ENCODE measurements at places on chromosomes 5 and 9.
A peak's percentile ranks its signal among the peaks of the same experiment; 100 is the strongest.

DNA sequence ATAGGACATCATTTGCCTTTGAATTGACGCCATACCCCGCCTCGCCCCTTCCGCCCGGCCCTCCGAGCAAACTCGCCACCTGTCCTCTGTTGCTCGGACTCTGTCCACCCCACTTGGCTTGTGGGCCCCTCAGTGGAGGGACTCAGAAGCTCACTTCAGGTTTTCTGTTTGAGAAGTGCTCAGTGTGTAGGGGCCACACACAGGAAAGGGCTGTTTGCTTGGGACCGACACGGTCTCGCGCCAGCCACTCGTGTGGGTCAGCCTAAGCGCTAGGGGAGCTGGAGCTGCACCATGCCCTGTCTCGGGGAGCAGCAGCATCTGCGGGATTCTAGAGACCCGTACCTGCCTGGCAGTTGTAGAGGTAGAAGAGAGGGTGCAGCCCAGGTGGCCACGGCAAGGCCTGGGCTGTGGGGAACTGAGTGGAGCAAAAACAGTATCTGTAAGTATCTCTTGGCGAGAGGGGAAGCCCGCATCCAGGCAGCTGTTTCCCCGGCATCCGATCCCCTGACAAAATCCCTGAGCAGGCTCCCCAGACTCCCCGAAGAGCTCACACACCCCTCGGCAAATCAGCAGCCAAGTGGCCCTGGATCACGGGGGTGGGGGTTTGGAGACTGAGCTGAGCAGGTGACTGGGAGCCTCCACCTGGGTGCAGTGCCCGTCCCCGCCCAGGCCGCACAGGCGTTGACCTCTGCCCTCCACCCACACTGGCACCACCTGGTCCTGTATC is 52.2 kb downstream of the COL5A1 start:
- DNase-seq: no peak

DNA sequence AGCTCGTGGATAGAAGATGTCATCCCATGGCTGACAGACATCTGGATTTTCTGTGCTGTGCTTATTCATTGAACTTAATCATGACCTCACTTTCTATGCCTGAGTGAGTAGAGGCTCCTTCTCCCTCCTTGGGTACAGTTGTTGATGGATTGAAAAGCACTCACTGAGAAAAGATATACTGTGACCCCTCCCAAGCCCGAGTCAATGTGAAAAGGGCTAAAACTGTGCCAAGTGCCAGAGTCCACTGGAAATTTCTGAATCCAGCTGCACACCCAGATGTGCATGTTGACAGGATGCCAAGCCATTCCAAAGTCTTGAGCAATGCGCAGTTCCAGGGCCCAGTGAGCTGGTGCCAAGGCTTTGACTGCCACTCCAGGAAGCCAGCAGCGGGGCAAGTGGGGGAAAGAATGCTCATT is 473.0 kb downstream of the NTRK2 start:
- DNase-seq: no peak

- DNase-seq: no peak
Measured at GRCh38 chr5:113035096-113035495, 58.5 kb downstream of the DCP2 start.

GRCh38 chr9:81729135-81729534 is 39.8 kb upstream of the TLE1 start:
- DNase-seq: no peak

DNA sequence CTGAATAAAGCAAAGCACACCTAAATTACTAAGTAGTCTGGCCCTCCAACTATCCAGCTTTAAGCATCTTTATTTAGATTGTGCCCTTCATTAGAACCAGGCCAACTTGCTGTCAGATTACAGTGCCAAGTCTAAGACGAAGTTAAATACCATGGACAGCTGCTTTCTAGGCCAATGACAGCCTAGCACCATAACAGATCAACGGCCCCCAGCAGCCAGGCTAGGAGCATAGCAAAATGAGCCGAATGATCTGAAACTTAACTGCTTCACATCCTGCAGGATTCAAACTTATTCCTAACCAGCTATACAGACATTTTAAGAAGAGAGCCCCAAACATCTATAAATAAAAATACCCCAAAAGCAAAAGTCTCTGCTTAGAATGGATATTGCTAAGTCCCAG is 6.8 kb downstream of the SLC24A2 start:
- peak; percentile 50 for DNase-seq

DNA sequence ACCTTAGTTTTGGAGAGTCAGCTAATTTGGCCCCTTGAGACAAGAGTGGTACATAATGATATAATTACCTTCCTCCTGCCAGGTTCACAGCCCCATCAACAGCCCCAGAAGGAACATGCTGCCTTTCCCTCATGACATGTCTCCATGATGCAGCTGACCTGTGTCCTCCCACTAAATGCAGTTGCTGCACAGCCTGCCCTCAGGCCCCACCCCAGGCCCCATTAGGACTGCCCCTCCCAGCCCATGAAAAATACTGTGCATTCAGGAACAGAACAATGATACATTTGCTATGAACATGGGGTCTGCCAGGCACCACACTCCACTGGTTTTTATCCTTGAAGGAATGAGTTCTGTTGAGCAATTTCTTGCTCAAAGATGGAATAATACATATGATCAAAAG is 176.4 kb downstream of the C5orf15 start:
- no peak for DNase-seq

GRCh38 chr5:4330327-4330726 is 734.7 kb downstream of the IRX1 start:
- no peak for DNase-seq

DNA sequence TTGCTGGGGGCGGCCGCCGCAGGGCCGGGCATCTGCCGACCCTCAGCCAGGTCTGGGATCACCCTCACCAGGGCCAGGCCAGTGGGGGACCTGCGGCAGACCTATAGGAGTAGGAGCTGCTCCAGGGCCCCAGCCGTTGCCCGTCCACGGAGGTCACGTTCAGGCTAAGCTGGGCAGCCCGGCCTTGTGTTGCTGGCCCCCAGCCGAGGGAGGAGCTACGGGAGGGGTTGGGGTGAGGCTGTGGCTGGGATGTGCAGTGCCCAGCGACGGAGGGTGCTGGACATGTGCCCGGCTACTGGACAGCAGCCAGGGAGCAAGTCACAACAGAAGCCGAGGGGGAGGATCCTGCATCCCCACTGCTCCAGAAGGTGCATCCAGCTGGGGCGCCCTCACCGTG is 39.6 kb upstream of the SLC6A19 start:
- DNase-seq: no peak

DNA sequence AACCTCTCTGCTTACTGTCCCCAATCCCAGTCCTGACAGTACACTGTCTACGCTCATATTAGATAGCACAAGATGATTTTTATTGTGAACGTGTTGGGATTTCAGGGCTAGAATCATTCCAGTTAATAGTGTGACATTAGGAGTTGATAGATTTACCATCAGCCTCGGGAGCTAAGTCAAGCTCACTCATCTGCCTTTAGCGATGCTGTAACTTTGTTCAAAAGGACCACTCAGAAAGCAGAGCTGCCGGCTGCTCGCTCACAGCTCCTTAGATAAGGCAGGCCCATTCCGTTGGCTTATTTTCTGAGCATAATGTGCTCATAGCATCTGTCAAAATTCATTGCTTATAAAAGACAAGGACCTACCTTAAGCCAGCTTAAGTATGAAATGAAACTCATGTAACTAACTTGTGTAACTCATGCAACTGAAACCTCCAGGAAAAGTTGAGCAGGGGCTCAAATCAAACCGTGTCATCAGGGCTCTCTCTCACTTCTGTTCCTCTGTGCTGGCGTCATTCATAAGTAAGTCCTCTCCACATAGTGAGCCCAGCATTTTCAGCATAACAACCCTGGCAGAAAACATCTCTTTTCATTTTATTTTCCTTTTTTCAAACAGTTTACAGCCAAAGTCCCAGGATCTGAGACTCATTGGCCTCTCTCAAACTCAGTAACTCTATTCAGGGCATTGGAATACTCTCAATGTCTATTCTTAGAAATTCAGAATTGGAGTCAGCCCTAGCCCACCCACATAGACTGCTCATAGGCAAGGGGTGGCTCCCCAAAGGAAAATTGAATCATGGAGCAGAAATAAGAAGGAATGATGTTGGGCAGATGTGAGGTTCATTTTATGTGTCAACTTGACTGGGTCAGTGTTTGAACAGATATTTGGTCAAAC is 208.8 kb downstream of the MAN2A1 start:
- DNase-seq: no peak

DNA sequence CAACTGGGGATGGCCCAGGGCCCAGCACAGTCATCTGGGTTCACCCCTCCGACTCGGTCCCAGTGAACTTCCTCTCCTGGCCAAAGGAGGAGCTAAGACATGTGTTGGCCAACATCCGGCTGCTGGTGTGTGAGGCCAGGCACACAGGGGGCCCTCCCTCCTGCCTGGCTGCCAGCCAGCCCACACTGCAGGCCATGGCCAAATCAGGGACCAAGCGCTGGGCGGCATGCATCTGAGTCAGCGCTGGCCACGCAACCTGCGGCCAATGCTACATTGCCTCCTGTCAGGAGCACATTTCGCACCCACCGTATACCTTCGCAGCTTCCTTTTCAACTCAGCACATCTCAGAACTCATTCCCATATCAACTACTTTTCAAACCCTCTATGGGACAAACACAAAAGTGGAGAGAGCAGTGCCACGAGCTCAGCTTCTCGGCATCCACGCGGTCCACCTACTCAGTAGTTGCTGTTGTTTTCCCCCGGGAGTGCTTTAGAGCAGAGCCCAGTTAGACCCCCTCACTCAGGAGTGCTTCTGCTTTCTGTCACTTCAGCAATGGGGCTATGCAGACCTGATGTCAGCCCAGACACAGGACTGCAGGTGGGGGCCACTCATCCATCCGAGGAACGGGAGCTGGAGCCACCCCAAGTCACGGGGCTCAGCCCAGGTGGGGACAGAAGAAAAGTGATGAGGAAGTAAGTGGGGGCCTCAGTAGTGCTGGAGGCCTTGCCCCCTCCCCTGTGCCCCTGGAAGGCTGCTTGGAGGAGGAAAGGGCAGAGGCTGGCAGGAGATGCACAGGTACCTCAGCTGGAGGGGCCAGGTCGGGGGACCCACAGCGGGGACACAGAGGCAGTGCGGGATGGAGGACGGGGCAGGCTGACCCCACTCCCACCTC is 13.9 kb downstream of the NINJ1 start:
- DNase-seq: peak; percentile 65

GRCh38 chr5:68196876-68197275 is 18.7 kb upstream of the PIK3R1 start:
- DNase-seq: no peak

GRCh38 chr5:153755913-153756500 is 265.5 kb downstream of the GRIA1 start:
- DNase-seq: no peak

DNA sequence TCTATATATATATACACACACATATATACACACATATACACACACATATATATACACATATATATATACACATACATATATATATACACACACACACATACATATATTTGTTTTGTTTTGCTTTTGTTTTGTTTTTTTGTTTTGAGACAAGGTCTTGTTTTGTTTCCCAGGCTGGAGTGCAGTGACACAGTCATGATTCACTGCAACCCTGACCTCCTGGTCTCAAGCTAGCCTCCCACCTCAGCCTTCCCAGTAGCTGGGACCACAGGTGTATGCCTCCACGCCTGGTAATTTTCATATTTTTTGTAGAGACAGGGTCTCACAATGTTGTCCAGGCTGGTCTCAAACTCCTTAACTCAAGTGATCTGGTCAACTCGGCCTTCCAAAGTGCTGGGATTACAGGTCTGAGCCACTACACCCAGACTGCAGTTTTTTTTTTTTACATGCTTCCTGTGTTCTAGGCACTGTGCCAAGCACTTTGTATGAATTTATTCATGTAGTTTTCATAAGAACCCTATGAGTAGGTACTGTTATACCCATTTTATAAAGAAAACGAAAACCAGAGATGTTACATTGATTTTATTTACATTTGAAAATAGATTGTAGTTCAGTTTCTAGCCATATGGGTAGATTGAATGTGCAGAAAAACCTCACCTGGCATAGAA is 120.7 kb downstream of the PBX3 start:
- DNase-seq: no peak

DNA sequence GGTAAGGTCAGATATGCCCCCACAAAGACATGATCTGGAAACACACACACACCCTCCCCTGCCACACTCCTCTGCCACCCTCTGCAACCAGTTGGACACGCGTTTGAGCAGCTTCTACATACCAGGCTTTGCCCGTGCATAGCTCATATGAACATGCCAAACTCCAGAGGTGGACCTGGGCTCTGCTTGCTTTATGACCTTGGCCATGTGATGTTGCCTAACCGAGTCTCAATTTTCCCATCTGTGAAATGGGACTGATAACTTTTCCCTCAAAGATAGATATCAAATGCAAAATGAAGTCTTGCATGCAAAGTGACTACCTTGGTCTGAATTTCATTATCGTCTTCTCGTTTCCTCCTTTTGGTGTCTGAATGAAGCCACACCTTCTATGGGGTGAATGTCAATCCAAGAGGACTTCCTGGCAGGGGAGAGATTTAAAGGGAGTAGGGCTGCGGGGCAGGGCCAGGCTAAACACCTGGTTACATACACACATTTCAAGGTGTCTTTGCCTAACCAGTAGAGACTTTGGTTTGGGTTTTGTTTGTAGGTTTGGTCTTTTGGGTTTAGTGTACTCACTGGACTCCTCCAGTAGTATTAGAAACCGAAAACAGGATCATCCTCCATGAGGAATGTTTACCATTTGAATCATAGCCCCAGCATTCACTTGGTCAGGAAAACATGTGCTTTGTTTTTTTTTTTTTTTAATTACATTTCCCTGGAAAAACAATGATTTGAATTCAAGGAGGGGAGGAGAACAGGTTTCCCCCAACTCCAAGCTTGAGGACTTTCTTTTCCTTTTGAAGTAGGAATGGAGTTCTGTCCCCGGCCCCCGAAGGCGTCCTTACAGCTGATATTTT is 63.2 kb downstream of the COL27A1 start:
- DNase-seq: no peak

- DNase-seq: peak; percentile 97
Measured at GRCh38 chr5:73454379-73455036, 5.9 kb upstream of the FOXD1 start.

DNA sequence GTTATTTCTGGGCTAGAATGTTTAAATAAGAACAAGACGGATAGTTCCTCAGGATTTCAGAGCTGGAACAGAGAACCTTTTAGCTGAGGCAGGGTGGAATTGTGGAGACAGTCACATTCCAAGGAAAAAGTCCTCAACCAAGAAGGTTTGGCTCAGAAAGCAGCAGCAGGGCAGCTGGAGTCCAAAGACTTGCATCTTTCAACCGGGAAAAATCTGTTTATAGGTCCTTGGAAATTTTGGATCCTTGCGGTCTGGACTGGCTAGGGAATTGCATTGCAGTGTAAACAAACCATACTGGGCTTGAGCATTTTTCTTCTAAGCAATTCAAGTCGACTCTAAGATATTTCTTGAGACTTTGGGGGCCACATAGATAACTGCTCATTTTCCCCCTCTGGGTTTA is 40.8 kb upstream of the HMHB1 start:
- DNase-seq: no peak
